ENCODE measurements at places on chromosomes 2 and 18. TPM values are rescaled to one million over a fixed set of nuclear protein-coding genes. Genes with fewer than 3 reads are reported as not detected.

DNA sequence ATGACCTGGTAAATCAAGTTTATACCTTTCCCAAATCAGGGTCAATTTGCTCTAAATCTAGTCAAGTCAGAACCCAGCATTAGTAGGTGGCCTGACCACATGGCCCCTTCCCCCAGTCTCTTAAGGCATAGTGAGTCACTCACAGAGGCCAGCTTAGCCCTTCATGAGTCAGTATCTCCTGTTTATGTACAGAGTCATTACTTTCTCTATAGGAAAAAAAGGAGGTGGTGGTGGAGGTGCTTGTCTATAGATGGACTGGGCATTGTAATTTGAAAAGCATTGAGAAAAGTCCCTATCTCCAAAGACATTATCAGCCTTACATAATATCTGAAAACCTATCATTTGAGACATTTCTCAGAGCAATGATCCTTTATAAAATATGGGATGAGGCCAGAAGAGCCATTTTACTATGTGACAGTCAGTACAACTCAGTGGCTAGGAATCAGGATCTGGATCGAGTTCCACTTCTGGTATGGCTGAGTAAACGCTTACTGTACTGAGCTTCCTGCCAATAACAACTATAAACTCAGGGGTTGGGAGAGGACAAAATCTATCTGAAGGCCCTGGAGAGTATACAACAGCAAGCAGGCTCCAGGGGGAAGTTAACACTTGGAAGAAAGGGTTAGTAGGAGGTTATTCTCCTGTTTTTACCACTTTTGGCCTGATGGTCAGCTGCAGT is 22.5 kb upstream of the SIGLEC15 start:
- no peak for DNase-seq

DNA sequence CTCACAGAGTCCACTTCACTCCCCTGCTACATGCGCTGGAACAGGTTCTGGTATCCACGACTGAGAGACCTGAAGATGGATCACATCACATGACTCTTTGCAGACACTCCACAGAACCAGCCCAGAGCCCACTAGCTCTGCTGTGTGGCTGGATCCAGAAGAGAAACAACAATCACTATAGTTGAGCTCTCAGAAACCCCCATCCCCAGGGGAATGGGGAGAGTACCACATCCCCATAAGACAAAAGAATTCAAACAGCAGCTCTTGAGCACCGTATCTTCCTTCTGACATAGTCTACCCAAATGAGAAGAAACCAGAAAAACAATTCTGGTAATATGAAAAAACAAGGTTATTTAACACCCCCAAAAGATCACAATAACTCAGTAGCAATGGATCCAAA is 76.4 kb downstream of the ZSWIM2 start:
- DNase-seq = no peak

- DNase-seq = peak; percentile 63
Observed at GRCh38 chr18:48615566-48616401, 77.0 kb downstream of the CTIF start.

DNA sequence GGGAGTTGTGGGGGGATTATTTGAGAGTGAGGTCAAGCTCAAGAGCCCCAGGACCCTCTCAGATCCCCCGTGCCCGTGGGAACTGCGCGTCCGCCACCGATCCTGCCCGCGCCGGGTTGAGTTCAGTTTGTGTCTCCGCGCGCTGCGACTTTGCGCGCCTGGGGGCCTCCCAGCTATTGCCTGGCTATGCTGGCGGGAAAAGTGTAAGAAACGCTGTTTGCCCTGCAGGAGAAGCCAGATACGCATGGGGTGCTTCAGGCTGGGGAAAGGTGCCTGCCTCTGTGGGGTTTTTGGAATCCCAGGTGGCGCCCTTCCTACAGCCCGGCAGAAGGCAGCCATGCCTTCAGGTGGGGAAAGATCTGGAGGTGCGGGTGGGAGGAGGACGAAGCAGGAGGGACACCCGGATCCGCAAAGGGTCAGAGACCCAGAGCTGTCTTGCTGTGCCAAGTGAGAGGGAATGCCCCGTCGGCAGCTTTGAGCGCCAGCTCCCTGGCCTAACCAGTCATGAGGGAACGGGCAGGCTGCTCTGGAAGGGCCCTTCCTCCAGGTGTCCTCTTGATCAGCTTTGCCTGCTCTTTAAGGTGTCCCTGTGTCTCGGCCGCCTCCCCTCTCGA is 22.5 kb downstream of the TEX44 start:
- DNase-seq = peak; percentile 42

- no peak for DNase-seq
Observed at GRCh38 chr18:13934676-13935075, 19.3 kb upstream of the MC2R start.

- DNase-seq = no peak
Observed at GRCh38 chr2:133086176-133086575, 416.2 kb upstream of the LYPD1 start.

DNA sequence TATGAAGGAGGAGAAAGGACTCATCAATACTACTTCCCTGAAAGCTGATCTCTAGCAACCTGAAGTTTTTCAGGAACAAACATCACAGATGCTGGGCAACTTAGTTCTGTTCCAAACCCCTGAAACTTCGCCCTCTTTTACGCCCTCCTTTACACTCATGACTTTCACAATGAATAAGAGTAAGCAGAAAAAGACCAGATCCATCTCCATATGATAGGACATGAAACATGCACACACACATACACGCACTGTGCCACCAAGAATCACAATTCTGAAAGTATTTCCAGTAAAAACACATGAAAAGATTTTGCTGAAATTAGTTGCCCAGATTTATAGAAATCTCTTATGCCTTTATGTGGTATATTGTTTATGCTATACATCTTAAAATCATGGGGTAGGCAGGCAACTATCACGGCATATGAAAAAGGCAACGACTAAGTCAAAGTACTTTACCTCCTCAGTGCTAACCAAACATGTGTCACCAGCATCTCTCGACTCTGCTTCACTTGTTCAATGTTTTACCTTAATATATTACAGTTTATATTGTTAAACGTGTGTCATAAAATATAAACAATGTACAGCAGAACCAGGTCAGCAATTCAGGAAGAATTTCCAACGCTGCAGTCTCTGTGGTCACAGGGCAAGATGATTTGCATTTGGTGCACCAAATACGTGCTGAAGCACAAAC is 47.8 kb downstream of the NHEJ1 start:
- no peak for DNase-seq

- DNase-seq = no peak
Observed at GRCh38 chr2:135742325-135742757, 686 bp downstream of the UBXN4 start.

- no peak for DNase-seq
Observed at GRCh38 chr2:225788571-225789094, 389.1 kb downstream of the NYAP2 start.

GRCh38 chr2:144516411-144516980 is 3.4 kb downstream of the ZEB2 start:
- no peak for DNase-seq

DNA sequence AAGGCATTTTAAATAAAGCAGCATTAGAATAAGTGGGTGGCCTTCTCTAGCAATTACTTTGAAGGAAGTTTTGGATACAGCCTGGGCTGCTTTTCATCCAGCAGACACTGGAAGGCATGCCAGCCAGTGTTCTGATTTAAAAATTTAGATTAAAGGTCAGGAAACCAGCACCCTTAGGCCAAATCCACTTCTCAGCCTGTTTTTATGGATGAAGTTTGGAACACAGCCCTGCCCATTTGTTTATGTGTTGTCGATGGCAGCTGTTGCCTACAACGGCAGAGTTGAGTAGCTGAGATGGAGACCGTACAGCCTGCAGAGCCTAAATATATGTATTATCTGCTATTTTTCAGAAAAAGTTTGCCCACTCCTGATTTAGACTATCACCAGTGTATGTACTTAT is 313.6 kb upstream of the ACVR2A start:
- DNase-seq = no peak

GRCh38 chr2:119178776-119179175 is 20.2 kb upstream of the C1QL2 start:
- no peak for DNase-seq

DNA sequence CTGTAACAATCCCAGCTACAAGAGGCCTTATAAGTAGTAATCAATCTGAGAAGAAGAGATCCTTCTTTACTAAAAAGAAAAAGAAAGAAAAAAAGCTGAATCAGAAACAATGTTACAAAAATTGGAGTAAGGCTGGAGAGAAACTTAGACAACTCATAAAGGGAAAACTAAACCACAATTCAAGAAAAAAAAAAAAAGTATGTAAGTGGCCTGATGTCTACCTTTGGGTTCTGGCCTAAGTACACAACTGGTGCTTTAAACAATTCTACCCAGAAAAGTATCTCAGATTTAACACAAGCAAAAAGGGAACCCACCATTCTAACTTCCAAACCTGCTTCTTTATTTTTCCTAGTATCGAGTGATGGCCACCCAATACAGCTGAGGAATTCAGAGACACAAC is 45.3 kb downstream of the ZNF521 start:
- no peak for DNase-seq

DNA sequence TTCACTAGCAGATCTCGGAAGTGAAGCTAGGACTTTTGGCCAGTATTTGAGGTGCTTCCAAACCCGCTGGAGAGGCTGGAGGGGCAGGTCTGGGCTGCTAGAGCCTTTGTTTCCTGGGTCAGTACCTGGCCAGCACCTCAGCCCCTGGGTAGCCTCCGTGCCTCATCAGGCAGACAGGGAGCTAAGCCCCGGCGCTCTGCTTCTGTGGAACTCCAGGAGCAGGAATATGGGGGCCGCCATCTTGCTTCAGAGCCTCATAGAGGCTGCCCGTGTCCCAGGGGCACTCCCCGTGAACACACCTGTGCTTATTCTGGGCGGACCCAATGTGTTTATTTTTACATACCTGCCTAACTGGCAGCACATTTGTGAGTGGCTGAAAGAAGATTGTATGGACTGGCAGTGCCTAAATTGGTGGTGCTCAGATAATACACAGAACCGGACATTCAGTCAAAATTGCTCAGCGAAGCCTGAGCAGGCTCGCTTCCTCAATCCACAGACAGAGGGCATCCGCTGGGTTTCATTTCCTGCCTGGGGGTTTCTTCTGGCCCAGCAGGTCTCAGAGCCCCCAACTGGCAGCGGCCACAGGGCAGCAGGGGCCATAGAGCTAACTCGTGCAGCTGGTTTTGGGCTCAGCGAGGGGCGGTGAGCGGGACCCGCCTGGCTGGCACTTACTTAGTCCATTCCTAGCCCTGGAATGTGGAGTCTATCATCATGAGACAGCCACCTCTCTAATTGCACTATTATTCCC is 176.8 kb upstream of the ALKAL2 start:
- no peak for DNase-seq

- no peak for DNase-seq
Observed at GRCh38 chr2:53740170-53740569, 27.4 kb upstream of the CHAC2 start.

- DNase-seq = no peak
Observed at GRCh38 chr18:28718696-28719095, 541.8 kb upstream of the CDH2 start.

DNA sequence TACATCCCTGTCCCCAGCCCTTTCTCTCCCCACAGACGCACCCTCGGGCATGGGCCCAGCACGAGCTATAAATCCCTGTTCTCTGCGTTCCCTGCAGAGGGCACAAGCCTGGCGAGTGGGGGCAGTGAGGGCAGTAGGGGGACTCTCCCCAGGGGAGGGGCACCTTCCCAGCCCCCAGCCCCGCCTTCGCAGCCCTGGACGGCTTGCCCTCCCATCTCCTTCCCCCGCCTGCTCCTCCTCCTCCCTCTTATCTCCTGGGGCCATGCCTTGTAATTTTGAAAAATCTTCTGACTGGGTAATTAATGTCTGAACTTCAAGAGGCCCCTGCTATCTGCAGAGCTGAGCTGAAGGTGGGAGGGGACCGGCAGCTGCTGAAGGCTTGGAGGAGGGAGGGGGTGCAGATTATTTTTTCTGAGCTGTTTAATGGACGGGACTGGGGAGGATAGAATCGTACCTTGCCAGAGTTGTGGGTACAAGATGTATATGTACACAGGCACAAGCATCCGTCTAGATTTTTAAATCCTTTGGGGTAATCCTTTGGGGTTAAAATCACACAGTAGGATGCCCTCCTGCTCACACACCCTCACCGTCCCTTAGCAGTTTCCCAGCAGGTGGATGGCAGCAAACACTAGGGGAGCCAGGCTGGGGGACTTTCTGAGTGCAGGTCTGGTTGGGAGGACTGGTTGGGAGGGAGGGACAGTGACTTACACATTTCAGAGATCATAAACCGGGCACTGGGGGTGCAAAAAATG is 121.9 kb downstream of the SMAD7 start:
- peak; percentile 24 for DNase-seq

- DNase-seq = no peak
Observed at GRCh38 chr18:48937869-48938750, 12.7 kb downstream of the SMAD7 start.

- DNase-seq = no peak
Observed at GRCh38 chr18:13161276-13161899, 57.2 kb upstream of the LDLRAD4 start.

DNA sequence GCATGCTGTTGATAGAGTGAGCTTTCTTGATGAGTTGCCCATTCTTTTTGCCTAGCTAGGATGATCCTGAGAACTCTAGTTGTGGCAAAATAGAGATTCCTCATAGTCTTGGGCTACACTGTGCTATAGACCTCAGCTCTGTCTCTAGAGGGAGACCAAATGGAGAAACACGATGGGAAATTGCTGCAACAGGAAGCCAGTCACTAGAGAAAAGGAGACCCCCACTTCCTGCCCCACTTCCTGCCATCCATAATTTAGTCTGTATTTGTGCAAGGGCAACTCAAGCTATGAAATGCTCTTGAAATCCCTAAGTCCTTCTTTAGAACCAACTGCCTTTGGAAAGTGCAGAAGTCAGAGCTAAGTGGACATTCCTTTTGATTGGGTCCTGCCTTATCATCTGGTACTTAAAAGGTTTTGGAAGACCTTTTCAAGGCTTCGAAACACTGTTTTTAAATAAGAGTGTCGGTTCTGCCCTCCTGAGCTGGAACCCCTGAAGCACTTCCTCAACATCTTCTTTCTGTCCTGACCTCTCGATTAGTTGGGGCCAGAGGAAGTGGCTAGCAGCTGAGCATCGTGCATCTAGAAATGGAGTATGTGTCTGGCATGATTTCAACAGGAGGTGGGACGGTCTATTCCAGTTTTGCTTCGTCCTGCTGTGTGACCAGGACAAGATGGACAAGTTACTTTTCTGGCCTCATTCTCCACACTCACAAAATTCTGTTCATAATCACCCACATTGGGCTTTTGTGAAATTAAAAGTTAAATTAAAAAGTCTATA is 8.6 kb upstream of the KCNE4 start:
- no peak for DNase-seq

GRCh38 chr2:126662621-126663020 is 6.7 kb downstream of the GYPC start:
- no peak for DNase-seq

Gene HOXD9
- total RNA-seq = 5.8 TPM

Gene GALNT3
- 88.6 TPM for total RNA-seq

Gene DRC1
- total RNA-seq = not detected

Gene MC4R
- total RNA-seq = not detected

Gene RAX
- not detected for total RNA-seq

Gene CYTIP
- total RNA-seq = 5.1 TPM

Gene SERPINB11
- not detected for total RNA-seq

Gene FEV
- total RNA-seq = 3.9 TPM

Gene SCN1A
- not detected for total RNA-seq

Gene NEU2
- not detected for total RNA-seq

Gene RHOB
- 332 TPM for total RNA-seq

Gene CFC1
- 0.73 TPM for total RNA-seq

Gene GATA6
- 46.1 TPM for total RNA-seq

Data from left colon (tissue), 2 donors.